ENCODE measurements at places on chromosomes 1 and 21.
A peak's percentile ranks its signal among the peaks of the same experiment; 100 is the strongest.

DNA sequence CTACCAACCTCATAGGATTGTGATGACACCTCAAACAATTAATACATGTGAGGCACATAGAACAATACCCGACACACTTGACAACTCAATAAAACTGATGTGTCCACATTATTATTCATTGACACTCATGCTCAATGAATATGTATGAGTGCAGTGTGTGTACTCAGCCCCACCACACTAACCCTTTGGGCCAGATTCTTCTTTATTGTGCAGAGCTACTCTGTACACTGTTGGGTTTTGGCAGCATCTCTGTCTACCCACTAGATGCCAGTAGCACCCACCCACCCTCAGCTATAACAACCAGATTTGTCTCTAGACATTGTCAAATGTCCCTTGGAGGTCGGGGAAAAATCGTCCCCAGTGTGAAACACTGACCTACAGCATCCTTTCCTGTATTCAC is 10.1 kb downstream of the CASP9 start:
- DNase-seq = no peak

GRCh38 chr1:19772053-19772452 is 27.7 kb downstream of the TMCO4 start:
- peak; percentile 37 for DNase-seq

DNA sequence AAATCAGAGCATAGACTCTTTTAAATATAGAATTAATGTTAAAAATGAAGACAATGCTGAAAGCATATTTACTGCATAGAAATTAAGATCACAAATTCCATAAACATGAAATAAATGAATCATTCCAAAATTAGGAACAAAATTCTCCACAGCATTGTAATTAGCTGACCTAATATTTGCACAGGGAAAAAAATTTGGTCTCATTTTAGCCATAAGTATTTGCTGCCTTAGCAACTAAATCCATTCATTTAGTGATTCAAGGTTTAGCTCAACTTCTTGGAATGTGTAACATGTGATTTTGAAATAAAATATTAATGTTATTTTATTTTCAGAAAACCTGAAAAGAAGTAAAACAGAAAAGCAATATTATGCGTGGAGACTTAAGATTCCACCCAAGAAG is 25.5 kb downstream of the ADAMTS5 start:
- no peak for DNase-seq

DNA sequence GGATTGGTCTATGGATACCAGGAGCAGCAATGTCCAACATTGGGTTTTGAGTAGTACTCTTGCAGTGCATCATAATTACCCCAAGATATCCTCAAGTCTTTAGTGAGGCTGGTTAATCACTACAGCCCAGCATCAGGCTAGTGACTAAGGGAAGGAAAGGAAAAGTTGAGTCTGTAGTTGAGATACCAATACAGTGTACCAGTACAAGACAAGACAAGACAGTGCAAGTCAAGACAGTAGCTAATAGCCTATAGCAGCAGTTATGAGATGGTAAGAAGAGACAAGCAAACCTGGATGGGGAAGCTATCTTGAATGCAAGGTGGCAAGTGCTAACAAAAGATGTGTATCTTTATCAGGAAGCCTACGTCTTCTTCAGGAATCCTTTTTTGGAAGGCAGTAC is 13.3 kb upstream of the GNG12 start:
- DNase-seq = no peak

DNA sequence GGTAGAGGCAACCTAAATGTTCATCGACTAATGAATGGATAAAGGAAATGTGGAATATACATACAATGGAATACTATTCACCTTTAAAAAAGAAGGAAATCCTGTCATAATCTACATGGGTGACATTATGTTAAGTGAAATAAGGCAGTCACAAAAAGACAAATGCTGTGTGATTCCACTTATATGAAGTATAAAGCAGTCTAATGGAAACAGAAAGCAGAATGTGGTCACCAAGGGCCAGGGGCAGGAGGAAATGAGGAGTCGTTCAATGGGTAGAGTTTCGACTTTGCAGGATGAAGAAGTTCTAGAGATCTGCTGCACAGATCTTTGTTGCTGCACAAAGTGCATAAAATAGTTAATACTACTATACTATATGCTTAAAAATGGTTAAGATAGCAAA is 7.8 kb downstream of the DIPK1A start:
- no peak for DNase-seq

- no peak for DNase-seq
These were observed 17.1 kb downstream of the MORC3 start for GRCh38 chr21:36337099-36337509.

DNA sequence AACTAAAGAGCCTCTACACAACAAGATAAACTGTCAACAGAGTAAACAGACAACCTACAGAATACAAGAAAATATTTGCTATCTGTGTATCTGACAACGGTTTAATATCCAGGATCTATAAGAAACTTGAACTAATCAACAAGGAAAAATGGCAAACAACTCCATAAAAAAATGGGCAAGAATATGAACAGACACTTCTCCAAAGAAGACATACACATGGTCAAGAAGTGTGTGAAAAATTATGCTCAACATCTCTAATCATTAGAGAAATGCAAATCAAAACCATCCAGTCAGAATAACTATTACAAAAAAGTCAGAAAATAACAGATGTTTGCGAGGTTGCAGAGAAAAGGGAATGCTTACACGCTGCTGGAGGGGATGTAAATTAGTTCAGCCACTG is 8.0 kb downstream of the ZNF670 start:
- no peak for DNase-seq

DNA sequence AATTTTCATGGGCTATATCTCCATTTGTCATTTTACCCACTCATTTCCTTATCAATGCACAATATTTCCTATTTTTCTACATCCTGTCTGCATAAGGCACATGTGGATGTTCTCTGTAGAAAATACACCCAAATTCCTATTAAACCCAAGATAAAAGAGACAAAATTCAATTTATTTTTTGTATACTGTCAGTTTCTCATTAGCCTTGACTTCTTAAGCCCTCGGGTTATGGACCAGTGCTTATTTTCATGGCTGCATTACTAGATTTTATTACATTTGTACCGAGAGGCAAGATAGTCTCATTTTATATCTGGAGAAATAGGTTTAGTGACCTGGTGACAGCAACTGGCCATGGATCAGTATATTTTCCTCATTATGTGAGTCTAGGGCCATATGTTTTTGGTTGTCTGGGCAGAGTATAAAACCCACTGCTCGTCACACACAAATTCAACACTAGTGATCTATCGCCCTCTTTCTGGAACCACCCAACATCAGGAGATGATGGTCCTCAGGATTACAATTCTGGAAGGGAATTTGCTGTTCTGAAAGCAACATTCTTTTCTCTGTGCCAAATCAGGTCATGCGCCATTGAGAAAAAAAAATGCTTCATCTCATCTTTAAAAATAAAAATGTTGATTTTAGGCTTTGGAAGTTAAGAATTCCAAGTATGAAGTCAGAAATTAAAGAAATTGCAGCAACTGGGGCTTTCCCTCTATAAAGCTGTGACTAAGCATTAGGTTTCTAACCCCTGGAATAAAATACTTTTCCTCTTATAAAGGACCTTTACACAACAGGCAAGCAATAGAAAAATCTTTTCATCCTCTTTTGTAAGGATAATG is 81.4 kb downstream of the ASTN1 start:
- no peak for DNase-seq

DNA sequence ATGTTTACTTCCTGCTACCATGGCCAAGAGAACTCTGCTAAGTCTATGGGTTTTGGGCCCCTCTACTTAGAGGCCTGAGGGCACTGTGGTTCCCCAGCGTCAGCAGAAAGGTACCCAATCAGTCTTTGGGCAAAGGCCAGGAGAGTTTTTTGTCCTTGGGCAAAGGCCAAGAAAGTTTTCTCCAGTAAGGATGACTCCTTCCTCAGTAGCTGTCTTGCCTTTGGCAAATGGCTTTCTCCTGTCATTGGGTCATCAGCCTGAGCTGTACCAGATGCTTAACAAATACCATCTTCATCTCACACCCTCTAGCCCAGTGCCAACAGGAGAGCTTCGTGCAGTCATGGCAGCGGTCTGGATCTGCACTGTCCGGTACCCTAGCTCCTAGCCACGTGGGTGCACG is 199.3 kb upstream of the TMEM51 start:
- no peak for DNase-seq

GRCh38 chr1:21537932-21538630 is 28.9 kb downstream of the ALPL start:
- DNase-seq = no peak

GRCh38 chr1:152871731-152872126 is 6.4 kb upstream of the SMCP start:
- DNase-seq = no peak

- peak; percentile 70 for DNase-seq
These were observed at the start of gene KCNK1 for GRCh38 chr1:233613252-233614172. TSS of gene KCNK1 (plus strand) at chr1:233614106. CDS start at chr1:233614172, 66 bp downstream.

GRCh38 chr1:181120924-181121323 is 32.4 kb downstream of the IER5 start:
- no peak for DNase-seq

GRCh38 chr21:31289702-31290101 is 54.4 kb downstream of the TIAM1 start:
- DNase-seq = no peak

GRCh38 chr1:31348449-31348848 is 24.4 kb downstream of the FABP3 start:
- DNase-seq = no peak

- no peak for DNase-seq
These were observed 534.3 kb upstream of the OLFM3 start for GRCh38 chr1:102531036-102531435.

GRCh38 chr1:160672789-160673695 is 26.2 kb upstream of the SLAMF1 start:
- no peak for DNase-seq

DNA sequence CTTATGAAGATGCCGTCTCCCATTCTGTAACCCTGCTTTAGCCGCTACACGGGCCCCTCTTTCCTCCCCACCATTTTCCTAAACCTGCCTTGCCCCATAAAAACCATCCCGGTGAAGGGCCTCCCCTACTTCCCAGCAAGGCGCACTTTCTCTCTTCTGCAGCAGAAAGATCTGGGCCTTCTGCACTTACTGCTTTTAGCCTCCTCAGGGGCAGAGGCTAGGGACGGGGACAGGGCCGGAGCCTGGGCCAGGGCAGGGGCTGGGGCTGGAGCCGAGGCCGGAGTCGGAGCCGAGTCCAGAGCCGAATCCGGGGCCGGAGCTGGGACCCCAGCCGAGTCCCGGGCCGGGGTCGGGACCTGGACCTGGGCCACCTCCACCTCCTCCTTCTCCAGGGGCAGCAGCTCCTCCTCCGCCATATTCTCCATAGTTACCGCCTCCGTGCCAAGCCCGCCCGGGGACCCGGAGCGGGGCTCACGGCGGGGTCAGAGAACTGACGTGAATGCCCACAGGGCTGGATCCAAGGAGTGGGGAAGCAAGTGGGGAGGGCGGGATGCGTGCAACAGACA is 382 bp downstream of the TRMT1L start:
- no peak for DNase-seq

DNA sequence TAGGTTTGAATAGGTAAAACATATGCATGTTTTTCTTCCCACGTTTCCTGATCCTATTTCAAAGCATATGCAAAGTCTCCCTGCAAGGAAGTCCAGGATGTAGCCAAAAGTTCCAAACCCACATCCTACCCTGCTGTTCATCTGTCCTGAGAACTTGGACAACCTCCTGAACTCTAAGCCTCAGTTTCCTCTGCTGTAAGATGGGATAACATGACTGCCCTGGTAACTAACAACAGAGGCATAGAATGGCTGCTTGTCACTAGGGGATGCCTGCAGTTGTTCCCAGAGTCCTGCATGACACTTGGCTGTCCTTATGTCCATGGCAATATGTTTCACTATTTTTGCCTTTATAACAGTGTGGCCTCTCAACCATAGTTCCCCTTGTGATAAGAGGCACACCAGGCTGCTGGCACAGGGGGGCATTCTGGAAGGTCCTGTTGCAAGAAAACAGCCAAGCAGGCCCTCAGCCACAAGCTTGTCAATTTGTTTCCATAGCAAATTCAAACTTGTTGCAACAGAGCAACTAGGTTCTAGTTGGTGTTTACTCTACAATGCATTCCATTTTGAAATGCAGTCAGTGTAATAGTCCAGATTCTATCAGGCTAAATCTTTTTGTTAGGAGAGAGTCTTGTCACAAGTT is 1.5 kb upstream of the HDGF start:
- no peak for DNase-seq

DNA sequence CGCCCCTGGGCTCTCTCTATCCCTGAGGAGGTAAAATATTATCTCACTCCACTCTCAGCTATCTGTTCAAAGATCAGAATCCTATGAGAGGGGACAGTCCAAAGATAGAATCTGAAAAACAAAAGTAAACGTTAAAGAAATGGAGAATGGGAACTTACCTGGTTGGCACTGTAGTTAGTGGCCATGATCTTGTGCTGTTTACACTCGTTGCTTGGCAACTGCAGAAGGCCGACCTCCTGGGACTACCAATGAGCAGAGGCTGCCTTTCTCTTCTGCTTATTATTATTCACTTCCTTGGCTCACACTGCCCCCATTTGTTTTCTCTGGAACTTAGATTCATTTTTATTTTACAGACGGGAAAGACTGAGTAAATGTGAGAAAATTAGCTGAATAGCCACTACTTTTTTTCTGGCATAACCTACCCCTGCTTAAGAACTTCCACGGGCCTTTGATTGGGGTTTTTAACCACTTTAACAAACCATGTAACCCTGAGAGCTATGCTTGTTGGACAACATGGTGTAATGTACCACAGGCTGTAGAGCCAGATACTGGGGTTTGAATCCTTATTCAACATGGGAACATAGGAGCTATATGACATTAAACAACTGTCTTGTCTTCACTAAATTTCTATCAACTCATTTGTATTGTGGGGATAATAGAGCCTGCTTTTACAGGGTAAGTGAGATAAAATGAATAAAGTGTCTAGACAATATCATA is at the start of gene CFAP126:
Gene CFAP126 (minus strand): TSS at position 193 of the 717 bp plus-strand sequence. CDS start 8 bp downstream, at position 185.
- DNase-seq = peak; percentile 89

GRCh38 chr1:77847621-77848080 is 40.8 kb upstream of the NEXN start:
- DNase-seq = no peak

GRCh38 chr21:36643374-36644250 is 55.3 kb upstream of the SIM2 start:
- no peak for DNase-seq

DNA sequence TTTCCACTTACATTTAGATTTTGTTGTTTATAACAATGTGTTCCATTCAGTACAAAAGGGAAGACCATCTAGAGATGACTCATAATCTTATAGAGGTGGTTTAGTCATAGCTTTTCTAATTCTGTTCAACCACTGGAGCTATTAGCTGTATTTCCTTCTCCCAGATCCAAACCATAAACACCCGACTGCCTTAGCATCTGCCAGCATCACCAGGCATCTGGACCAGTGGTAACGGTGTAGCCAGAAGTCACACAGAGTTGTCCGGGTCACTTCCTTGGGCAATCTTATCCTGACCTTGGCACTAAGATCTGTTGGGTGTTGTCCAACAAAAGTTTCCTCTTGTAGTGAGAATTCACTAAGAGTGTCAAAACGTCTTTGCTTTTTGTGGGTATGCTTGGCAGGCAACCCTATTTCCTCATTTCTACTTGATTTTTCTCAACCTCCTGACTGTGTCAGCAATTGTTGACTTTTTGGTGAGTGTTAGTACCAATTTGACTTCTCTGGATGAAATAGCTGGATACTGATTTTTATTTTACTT is 372.1 kb upstream of the B3GALT2 start:
- DNase-seq = no peak

- DNase-seq = peak; percentile 97
These were observed 43.1 kb downstream of the FOXO6 start for GRCh38 chr1:41404308-41404761.

GRCh38 chr1:7372477-7373120 is 398.5 kb upstream of the VAMP3 start:
- peak; percentile 50 for DNase-seq

All from brain (organoid and tissue), 16 donors.